ENCODE measurements at places on chromosomes 1 and 21.

- DNase-seq = no peak
Observed at GRCh38 chr1:118204105-118204504, 19.1 kb upstream of the SPAG17 start.

DNA sequence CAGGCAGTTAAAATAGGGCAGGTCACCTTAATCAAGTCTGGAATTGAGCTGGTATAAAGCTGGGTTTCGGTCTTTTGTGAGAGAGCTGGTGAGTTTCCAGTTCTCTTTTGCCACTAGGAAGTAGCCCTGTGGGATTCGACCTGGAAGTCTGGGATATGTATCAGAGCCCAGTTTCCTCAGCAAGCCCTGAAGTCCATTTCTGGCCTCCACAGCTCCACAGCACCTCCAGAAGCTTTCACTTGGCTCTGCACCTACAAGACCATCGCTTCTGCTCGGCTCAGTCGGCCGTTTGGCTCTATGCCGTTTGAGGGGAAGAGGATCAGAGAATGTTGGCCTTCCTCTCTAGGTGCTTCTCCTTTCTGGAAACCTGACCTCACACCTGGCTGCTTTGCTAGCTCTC lies 148.0 kb downstream of the GALNT2 start:
- DNase-seq = no peak

DNA sequence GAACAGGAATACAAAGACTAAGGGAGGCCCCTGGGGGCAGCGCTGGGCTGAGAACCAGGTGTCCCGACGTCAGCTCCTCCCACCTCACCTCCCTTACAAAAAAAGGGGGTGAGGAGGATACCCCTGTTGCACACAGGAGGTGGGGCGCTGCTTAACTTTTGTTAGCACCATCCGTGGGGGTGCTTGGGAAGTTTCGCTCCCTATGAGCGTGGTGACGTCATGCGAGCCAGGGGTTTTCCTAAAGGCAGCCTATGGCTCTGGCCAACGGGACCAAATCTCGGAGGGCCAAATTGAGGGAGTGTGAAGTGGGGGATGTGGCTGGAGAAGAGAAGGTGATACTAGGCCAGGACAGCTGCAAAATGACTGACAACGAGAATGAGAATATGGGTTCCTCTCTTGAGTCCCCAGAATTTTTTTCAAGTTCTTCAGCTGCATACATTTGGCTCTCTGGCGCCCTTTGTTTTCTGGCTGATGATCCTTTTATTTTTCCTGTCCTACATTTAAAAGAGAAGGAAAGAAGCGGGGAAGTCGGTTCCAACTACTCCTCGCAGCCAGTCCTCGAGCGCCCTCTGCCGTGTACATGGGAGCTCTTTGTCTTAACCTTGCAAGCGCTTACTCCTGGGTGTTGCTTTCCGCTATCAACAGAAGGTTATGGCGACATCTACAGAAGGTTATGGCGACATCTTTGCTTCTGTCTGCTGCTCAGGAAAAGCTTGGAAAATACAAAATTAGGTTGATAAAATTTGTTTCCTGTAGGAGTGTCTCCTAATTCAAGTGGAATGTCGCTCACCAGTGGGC lies 48.0 kb upstream of the ZC3H11B start:
- no peak for DNase-seq

DNA sequence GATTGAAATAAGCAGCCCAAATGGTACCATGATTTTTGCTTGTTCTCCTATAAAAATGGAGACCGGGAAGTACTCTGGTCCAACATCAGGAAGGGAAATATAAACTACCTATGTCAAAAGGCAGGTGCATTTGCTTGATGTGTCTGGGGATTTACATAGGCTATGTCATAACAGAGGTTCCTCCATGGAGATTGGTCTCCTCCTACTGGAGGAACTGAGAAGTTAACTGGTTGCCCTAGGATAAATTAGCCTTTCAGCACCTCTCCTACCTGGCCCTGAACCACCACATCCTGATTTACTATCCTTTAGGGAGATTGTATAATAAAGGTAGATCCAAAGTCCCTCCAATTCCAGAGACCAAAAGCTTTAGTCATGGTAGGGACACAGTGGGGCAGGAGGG lies 1109.3 kb upstream of the B3GALT2 start:
- DNase-seq = peak; percentile 67

GRCh38 chr1:184253921-184254320 lies 132.9 kb upstream of the C1orf21 start:
- DNase-seq = no peak

DNA sequence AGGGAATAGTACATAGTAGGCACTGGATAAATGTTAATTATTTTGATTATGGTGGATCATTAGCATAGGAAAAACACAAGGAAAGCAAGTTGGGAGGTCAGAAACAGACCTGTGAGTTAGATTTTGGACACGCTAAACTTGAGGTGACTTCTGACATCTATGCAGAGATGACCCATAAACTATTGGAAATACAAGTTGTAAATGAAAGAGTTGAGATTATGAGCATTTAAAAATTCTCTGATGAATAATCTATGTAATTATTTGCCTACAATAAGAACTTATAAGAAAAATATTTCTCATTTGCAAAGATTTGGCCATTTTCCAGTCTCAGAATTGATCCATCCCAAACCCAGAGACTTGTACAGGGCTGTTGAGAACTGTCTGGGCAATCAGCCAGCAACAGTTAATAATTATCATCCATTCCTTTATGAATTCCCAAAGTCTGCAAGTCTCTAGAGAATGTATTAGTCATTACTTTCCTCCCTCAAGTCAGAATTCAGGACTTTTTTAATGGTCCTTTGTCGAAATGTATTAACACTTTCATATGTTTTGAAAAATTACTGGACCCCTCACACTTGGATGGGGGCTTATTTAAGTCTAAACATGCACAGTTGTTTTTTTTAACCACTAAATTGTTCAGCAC lies 19.4 kb upstream of the SLAMF6 start:
- no peak for DNase-seq

GRCh38 chr21:35204850-35205541 lies 155.9 kb upstream of the RUNX1 start:
- DNase-seq = no peak

DNA sequence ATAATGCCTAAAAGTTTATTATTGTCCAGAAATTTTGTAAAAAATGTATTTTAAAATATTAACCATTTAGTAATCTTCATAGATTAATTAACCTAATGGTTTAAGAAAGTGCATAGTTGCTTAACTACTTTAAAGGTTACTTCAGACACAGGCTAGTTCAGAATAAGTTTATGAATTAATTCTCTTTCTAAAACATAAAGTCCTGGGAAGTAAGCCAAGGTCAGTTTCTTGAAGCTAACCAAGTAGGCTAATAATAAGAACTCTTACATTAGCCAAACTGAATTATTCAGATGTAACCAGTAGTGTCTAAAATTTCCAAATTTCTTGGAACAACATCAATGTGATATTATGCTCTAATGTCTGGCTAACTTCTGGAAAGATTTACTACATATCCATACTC lies 790.4 kb downstream of the NCAM2 start:
- DNase-seq = no peak

DNA sequence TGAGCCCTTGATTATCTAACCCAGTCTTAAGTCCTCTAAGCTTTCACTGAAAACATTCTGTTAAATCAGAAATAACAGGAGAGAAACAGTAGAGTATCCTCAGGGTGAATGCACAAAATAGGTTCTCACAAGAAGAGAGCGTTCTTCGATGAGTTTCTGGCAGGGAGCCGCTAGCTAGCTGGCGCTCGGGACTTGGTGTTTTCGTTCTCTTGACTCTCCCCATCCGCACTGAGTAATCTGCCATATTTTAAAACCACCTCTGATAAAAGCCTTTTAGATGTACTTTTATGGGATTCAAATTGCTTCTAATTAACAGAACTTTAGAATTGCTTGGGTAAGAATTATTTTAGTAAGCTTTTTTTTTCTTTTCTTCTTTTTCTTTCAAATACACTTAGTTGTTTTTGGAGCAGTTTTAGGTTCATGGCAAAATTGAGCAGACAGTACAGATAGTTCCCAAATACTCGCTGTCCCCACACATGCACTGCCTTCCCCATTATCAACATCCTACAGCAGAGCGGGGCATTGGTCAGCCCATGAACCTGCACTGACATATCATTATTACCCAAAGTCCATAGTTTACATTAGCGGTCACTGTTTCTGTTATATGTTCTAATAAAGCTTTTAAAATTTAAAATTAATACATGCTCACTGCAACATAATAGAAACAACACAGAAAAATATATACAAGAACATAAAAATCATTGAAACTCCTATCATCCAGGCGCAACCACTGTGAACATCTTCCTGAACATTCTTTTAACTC lies 35.4 kb downstream of the PRDM2 start:
- no peak for DNase-seq

DNA sequence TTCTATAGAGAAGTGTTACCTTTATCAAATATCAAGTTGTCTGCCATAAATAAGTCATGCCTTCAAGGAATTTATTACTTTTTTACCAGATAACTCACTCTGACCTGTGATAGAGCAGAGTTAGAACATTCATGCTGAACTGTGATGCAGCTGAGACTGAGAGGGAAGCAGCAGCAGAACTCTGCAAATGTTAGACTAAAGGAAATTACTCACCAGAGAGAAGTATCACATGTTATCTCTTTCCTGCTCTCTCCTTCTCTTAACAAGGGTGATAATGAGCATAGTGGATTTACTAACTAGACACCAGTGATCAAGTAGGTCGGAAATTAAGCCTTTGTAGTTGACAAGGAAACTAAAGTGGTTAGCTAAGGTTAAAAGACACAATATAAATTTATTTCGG lies 181.6 kb downstream of the RASAL2 start:
- DNase-seq = no peak

GRCh38 chr1:204846546-204846945 lies 24.1 kb upstream of the NFASC start:
- no peak for DNase-seq

- no peak for DNase-seq
Observed at GRCh38 chr21:42892582-42892930, 553 bp upstream of the NDUFV3 start.

GRCh38 chr1:115705085-115705951 lies 63.2 kb downstream of the CASQ2 start:
- no peak for DNase-seq

- no peak for DNase-seq
Observed at GRCh38 chr1:239197871-239198270, 188.5 kb upstream of the CHRM3 start.

DNA sequence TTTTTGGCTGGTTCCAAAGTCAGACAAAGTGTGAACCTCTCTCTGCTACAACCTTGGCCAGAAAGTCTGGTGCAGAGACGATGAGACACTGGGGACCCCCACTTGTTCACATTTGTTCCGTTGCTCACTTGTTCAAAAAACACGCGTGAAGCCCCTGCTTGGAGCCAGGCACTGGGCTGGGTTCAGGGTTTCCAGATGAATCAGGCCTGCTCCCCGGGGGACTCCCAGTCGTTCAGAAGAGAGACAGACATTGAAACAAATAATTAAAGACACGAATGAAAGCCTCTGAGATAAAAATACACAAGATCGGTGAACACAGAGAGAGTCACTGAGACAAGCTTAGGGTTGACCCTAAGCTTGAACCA lies 101.5 kb upstream of the RUNX3 start:
- DNase-seq = no peak

- no peak for DNase-seq
Observed at GRCh38 chr1:21189906-21190500, 13.3 kb upstream of the EIF4G3 start.

- DNase-seq = no peak
Observed at GRCh38 chr1:81142099-81142826, 658.5 kb upstream of the ADGRL2 start.

GRCh38 chr1:169565335-169566271 lies 20.7 kb downstream of the F5 start:
- no peak for DNase-seq

- DNase-seq = no peak
Observed at GRCh38 chr1:205907794-205908193, 35.5 kb downstream of the SLC26A9 start.

GRCh38 chr21:33300701-33301631 lies 23.8 kb upstream of the IFNAR1 start:
- DNase-seq = no peak

DNA sequence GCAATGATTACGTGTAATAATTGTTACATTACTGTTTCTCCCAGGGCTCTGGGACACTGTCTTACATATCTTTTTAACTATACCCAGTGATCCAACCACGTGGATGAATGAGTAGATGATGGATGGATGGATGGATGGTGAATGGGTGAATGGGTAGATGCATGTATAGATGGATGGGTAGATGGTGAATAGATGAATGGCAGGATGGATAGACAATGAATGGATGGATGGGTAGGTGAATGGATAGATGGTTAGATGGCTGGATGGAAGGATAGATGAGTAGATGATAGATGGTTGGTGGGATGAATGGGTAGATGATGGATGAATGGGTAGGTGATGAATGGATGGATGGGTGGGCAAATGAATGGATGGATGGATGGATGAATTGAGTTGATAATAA lies 135.9 kb downstream of the HUNK start:
- no peak for DNase-seq

DNA sequence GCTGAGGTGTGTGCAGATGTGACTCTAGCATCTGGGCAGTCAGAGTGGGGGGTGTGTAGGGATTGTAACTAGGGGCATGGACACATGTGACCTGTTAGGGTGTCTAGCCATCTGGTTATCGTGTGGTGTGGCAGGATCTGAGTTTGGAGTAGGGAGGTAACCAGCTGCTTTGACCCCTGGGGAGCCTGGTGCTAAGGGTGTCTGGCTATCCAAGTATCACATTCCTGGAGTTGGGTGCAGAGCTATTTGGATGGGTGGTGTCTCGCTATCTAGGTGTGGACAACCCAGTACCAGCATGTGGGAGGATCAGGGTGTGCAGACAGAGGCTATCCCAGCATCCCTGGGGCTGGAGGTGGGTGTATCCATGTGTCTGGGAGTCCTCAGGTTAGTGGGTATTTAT lies 4.7 kb downstream of the PTPRU start:
- no peak for DNase-seq

DNA sequence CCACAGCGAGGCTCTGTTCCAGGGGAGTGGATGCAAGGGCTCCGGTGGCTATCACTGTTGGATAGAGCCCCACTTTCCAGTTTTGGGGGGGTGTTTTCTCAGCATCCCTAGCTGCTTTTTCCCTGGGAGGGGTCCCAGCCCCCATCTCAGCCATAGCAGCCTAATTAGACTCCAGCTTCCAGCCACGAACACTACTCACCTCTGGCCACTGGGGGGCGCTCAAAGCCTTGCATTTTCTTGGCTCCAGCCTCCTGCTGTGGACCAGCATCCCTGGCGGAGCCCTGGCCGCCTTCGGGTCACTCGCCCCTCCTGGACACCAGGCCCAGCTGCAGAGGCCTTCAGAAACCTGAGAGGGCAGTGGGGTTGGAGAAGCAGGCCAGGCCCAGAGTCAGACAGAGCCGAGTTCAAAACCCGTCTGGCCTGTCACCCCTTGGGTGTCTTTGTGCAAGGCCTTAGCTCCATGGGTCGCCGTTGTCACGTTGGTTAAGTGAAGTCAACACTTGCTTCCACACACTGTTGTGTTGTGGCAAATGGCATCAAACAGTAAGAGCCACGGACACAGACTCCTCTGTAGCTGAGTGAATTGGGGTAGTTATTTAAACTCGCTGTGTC lies 93.5 kb upstream of the ACTL8 start:
- DNase-seq = no peak

GRCh38 chr1:246689409-246690008 lies 34.7 kb upstream of the SCCPDH start:
- DNase-seq = peak; percentile 31

GRCh38 chr1:7515175-7515574 lies 255.9 kb upstream of the VAMP3 start:
- DNase-seq = no peak

All from CD4-positive, alpha-beta T cell treated with Interleukin-6 at 100 ng/mL for 8 hours (primary cell).